ENCODE measurements at places on chromosomes 16 and 17. TPM values are rescaled to one million over a fixed set of nuclear protein-coding genes. Genes with fewer than 3 reads are reported as not detected.

CDT1 gene
- total RNA-seq: 16.5 TPM

AIPL1 gene
- total RNA-seq: not detected

BRIP1 gene
- 27.7 TPM for total RNA-seq

KRTAP2-3 gene
- total RNA-seq: not detected
